Thymus (tissue), 14 donors: ENCODE measurements at places on chromosomes 6 and 20. TPM values are rescaled to one million over a fixed set of nuclear protein-coding genes. Genes with fewer than 3 reads are reported as not detected.

GRCh38 chr6:142339968-142340658, 38.3 kb downstream of the ADGRG6 start:
- no peaks in the 10 kb centered on the region for H3K27me3 ChIP-seq
- H3K27ac ChIP-seq, result no peak overlapping the region
- H3K4me1 ChIP-seq, result no peaks in the 10 kb centered on the region
- no peak for DNase-seq

DNA sequence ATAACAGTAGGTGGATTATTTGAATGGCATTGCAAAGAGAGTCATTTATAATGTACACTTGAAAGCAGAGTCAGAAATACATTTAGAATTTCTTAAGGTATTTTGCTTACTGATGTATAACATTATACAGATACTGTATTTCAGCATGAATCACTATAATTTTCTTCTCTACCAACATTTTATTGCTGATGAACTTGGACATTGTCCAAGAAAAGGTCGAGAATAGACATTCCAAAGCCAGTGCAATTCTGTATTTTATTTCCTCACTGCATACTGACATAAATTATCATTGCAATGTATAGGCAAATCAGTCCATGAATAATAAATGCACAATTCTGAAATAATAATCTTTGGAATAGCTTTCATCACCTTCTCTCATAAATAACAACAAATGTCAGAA, 1420.0 kb upstream of the EYS start:
- DNase-seq, result no peak
- no peak overlapping the region for H3K27ac ChIP-seq
- no peaks in the 10 kb centered on the region for H3K27me3 ChIP-seq
- H3K4me1 ChIP-seq, result no peaks in the 10 kb centered on the region

DNA sequence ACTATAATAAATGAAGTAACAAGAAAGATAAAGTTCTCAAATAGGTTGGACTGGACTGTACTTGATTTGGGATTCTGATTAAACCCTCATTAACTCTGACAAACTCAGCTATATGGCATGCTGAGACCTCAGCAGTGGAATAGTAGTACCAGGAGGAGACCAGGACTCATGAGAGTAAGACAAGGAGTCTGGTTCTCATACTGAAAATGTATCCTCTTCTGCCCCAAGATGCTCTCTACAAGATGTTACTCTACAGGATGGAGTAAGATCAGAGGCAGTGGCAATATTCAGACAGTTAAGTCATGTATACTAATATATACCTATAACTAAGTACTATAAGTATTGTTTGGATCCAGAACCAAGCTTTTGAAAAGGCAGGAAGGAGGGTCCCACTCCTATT, 31.9 kb upstream of the SYNCRIP start:
- H3K4me3 ChIP-seq, result no peak overlapping the region
- DNase-seq, result no peak
- peaks cover 20% of the 10 kb centered on the region for H3K4me1 ChIP-seq
- peaks cover 40% of the 10 kb centered on the region for H3K36me3 ChIP-seq
- H3K27ac ChIP-seq, result no peak overlapping the region

GRCh38 chr6:156413154-156413553, 364.0 kb upstream of the ARID1B start:
- no peaks in the 10 kb centered on the region for H3K27me3 ChIP-seq
- no peak overlapping the region for H3K27ac ChIP-seq
- no peaks in the 10 kb centered on the region for H3K36me3 ChIP-seq
- no peak for DNase-seq

DNA sequence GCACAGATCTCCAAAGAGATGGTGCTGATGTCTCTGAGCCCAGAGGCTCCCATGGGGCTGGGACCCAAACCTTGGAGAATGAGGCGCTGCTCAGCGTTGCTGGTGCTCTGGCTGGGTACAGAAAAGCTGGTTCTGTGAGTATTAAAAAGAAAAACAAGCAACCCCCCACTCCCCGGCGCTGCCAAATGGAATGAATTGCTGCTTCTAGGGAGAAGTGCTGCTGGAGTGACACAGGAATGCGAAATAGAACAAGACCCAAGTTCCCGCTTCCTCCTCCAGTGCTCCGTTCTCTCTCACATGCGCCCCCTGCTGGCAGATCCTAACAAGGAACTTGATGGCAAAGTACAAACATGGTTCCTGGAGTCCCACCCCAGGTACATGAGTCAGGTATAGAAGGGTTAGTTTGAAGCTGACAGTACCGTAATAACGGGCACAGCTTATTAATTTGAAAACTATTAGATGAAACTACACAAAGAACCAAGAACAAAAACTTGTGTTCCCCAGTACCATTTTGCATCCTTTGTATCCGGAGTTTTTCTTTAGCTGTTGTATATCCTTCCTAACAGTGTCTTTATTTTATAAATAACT, 2.1 kb upstream of the DDX27 start:
- H3K27me3 ChIP-seq, result no peaks in the 10 kb centered on the region
- peak; percentile 76 for DNase-seq
- H3K36me3 ChIP-seq, result peaks cover 9% of the 10 kb centered on the region
- H3K27ac ChIP-seq, result no peak overlapping the region

GRCh38 chr20:35011589-35012226, 56.0 kb downstream of the MYH7B start:
- DNase-seq, result no peak
- no peaks in the 10 kb centered on the region for H3K4me1 ChIP-seq
- H3K4me3 ChIP-seq, result no peak overlapping the region
- H3K27me3 ChIP-seq, result no peaks in the 10 kb centered on the region
- H3K27ac ChIP-seq, result no peak overlapping the region

DNA sequence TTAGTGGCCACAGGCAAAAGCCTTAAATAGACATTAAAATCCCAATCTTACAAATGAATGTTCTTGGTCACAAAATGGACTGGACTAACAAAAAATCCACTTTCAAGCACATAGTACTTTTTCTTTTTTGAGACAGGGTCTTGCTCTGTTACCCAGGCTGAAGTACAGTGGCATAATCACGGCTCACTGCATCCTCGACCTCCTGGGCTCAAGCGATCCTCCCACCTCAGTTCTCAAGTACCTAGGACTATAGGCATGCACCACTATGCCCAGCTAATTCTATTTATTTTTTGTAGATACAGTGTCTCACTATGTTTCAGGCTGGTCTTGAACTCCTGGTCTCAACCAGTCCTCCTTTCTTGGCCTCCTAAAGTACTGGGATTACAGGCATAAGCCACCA, 59.4 kb downstream of the MAP3K5 start:
- no peak overlapping the region for H3K4me3 ChIP-seq
- no peak overlapping the region for H3K27ac ChIP-seq
- DNase-seq, result no peak
- no peaks in the 10 kb centered on the region for H3K36me3 ChIP-seq
- H3K4me1 ChIP-seq, result no peaks in the 10 kb centered on the region

Gene BTNL2
- total RNA-seq, result not detected

GRCh38 chr6:84515067-84515466, 249.3 kb downstream of the TBX18 start:
- no peaks in the 10 kb centered on the region for H3K4me1 ChIP-seq
- H3K27me3 ChIP-seq, result no peaks in the 10 kb centered on the region

DNA sequence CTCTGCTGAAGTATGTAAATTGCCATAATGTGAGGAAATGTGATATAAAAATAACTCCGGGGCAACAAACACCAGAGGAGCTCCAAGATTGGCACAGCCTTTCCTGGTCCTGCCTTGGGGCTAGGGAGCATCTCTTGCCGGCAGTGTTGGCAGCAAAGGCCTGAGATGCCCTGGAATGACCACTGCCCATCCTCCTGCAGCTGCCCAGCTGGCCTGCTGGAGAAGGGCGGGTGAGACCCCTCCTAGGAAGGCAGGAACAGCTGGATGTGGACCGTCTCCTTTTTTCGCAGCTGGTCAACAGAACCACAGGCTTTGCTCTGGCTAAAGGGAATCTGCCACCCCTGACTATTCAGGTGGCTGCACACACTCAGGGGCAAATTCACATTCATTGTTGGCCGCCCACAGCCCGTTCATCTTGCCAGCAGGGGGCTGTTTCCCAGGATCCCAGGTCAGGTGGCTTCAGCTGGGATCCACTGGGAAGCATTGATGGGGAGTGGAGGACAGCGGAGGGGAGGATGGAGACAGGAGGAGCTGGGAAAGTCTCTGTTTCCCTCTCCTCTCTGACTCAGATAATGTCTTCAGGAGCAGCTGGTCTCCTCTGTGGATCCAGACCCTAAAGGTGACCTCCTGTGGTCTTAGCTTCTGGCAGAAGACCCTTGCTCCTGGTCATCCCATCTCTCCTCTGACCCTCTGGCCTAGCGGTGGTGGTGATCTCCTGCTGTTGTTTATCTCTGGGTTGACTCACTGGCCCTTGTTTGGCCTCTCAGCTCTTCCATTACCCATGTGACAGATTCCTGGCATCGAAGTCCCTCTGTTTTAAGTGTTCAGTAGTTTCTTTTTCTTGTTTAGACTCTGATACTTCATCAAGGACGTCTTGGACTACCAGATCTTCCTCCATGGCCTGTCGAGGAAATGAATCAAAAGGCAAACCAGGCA, 336.7 kb downstream of the DHX35 start:
- H3K27me3 ChIP-seq, result no peaks in the 10 kb centered on the region
- no peaks in the 10 kb centered on the region for H3K36me3 ChIP-seq
- no peak overlapping the region for H3K27ac ChIP-seq
- no peaks in the 10 kb centered on the region for H3K4me1 ChIP-seq

GRCh38 chr6:88775866-88776571, 187.4 kb downstream of the RNGTT start:
- no peaks in the 10 kb centered on the region for H3K27me3 ChIP-seq
- H3K36me3 ChIP-seq, result no peaks in the 10 kb centered on the region
- H3K4me3 ChIP-seq, result no peak overlapping the region
- no peak overlapping the region for H3K27ac ChIP-seq
- H3K4me1 ChIP-seq, result no peaks in the 10 kb centered on the region
- no peak for DNase-seq

DNA sequence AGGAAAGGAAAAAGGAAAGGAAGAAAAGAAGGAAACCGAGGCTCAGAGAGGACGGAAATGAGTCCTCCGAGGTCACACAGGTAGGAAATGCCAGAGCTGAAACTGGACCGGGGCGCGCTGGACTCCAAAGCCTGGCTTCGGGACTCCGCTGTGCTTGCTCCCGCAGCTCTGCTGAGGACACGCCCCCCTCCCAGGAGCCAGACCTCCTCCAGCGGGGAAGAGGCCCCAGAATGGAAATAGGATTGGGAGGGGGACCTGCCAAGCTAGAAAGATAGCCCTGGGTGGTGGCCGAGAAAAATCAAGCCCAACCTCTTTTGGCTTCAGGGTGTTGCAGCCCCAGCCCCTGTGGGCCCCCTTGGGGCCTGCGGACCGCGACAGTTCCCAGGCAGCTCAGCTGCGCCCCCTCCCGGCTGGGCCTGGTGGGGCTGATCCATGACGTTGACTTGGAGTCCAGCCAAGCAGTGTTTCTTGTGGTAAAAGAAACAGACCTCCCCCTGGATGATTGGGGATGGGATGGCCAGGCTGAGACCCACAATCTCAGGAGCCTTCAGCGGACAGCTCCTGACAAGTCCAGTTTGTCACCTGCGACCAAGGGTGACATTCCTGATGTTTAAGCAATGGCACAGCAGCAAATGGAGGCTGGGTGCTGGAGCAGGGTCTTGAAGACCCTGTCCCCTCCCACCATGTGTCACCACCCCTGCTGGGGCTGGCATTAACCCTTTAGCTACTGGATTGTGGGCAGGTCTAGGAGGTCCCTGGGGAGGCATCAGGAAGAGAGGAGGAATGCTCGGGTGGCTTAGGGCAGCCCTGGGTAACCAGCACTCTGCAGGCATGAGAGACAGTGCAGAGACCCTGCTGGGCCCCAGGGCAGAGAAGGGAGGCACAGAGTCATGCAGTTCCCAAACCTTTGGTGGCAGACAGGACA, 55.4 kb downstream of the RIPOR3 start:
- DNase-seq, result no peak
- H3K27me3 ChIP-seq, result peaks cover 3% of the 10 kb centered on the region
- no peak overlapping the region for H3K27ac ChIP-seq
- H3K4me1 ChIP-seq, result peaks cover 7% of the 10 kb centered on the region

DNA sequence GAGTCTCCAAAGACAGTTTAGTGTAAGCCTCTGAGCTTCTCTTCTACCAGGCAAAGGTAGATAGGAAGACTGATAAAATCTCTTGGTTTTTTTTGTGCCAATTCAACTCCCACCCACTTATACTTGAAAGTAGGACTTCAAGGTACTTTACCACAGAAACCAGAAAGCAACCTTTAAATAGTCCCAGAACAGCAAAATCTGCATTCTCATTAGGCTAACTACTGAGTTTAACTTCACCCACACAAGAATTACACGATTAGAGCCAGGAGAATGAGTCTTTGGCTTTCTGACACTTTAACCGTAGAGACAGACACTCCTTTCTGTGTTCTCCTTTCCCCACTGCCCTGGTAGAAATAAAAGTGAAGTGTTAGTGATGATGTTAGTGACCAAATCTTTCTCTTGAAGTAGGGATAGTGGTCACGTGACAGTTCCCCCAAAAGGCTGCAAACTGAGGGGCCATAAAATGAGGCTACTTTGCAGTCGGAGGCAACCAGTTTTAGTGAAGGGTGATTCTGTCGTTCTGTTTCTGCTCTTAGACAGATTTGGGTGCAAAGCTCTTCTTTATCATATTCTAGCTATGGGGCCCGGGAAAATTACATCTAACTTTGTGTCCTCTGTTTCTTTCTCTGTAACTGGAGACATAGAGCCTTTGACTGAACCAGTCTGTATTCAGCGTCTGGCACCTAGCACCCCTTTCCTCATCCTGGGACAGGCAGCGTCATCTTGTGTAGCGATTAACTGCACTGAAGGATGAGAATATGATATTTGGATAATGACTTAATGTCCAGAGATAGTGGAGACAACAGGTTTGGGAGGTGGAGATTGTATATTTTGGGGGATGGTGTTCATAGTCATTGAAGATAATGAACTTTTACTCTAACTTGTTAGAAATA, 206.4 kb upstream of the CITED2 start:
- no peak overlapping the region for H3K4me3 ChIP-seq
- H3K36me3 ChIP-seq, result no peaks in the 10 kb centered on the region
- DNase-seq, result peak; percentile 66
- H3K4me1 ChIP-seq, result peaks cover 11% of the 10 kb centered on the region

Gene PTGIS
- 0.76 TPM for total RNA-seq

Gene AIF1
- 558 TPM for total RNA-seq

- H3K4me3 ChIP-seq, result no peak overlapping the region
- H3K27me3 ChIP-seq, result no peaks in the 10 kb centered on the region
- DNase-seq, result no peak
- no peak overlapping the region for H3K27ac ChIP-seq
- peaks cover 91% of the 10 kb centered on the region for H3K36me3 ChIP-seq
Measured at GRCh38 chr6:160077526-160077925, 44.1 kb upstream of the SLC22A1 start.

Gene CITED2
- 26.3 TPM for total RNA-seq

DNA sequence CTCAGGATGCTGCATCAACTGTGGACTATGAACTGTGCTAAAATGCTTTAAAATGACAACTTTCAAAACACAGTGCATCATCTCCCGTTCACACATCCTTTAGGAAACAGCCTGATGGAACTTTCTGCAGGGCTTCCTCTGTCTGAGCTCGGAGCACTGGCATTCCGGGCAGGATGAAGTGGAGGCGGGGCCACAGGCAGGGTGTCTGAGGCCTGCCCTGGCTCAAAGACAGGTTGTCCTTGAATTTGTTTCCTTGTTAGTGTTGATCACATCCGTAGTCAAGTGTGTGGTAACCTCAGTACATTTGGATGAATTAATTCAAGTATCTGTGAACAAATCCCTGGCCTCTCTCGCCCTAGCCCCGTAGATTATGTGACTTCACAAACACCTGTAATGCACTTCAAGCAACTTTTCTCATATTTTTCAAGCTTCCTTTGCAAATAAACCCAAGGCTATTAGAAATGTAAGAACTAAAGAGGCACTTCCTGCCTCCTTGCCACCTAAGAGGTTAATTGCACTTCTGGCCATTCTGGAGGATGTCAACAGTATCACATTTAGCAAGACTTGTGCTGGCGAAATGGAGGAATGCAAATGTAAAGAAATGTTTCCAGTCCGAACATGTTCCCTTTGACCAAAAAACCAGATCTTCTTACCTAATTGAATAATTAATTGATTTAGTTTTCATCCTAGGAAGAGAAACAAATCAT, 3.1 kb downstream of the CD93 start:
- H3K36me3 ChIP-seq, result no peaks in the 10 kb centered on the region
- no peak overlapping the region for H3K4me3 ChIP-seq
- DNase-seq, result no peak
- no peaks in the 10 kb centered on the region for H3K27me3 ChIP-seq
